ENCODE measurements at places on chromosomes 4 and X.

DNA sequence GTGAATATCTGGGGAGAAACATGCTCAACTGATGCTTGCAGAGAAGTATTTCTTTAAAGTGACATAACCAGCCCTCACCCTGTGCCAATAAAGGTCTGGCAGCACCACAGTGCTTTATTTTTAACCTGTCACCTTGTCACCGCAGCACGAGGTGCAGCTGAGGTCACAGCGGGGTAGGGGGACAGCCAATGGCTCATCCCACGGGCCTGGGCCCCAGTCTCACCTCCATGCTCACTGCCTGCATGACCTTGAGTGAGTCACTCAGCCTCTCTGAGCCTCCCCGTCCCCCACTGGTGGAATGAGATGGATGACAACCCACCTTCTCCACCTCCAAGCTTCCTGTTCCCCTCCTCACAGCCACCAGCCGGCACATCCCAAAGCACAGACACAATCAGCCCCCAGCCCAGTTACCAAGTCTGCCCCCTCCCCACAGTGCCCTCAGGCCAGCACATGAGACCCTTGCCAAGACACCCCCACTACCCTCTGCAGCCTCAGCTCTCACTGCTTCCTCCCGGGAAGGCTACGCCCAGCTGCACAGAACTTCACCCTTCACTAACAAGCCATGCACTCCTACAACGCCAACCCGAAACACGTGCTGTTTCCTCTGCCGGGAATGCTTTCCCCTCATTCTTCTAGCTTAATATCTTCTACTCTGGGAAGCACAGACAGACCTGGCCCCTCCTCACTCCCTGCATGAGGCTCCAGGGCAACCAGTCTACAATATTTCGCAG lies 24.9 kb upstream of the MAN2B2 start:
- no peak for DNase-seq

DNA sequence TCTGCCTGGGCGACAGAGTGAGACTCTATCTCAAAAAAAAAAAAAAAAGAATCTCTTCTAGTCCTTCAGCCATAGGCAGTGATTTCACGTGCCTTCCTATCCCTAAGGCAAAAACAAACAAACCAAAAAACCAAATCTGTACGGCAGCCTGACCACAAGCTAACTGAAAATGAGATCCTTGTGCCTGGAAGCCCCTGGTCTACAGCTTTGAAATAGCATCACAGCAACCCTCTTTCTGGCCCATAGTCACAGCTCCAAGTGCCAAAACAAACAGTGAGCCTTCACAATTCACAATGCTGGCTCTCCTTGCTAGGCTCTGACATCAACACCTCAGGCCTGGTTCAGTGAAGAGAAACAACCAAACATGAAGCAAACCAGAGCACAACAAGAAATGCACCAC lies 46.1 kb downstream of the TMEM150C start:
- no peak for DNase-seq

DNA sequence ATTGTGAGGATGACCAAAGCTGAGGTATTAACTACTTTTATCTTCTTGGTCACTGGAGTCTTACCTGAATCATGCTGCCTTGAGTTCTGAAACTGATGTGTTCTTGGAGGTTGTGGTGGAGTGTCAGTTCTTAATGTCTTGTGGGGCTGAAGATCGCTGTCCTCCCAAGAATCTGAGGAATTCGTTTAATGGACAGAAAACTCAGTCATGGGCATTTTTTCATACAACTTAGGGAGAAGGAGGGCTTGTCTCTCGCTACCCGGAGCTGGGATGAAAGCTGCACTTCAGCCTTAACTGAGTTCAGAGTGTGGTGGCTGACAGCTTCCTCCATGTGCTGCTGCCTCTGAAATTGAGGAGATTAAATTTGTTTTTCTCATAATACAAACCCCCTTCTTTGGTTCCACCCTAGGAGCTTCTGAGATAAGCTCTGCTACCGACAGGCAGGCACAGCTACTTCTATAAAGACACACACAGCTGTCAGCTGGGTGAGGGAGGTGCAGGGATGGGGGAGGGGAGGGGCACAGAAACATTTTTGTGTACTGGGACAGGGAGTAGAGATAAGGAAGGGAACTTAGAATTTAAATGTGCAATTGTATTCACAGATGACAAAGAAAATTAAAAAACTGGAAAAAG lies 30.8 kb downstream of the RBBP7 start:
- no peak for DNase-seq

DNA sequence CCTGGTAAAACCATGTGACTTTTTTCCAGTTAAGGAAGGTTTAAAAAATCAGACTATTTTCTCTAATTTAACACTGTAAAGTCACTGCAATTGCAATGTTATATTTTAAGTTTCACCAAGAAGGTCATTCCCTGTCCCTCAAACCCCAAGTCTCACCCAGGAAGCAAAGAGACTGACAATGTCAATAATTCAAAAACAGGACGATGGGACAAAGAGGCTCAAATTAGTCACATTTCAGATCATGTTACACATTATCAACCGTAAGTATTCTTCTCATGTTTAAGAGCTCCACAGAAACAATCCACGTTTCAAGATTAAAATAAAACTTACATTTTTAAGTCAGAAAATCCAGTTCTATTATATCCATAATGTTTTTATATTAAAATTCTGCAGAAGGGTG lies 13.2 kb downstream of the SHISA3 start:
- no peak for DNase-seq

GRCh38 chr4:1244081-1244977 lies 4.6 kb downstream of the CTBP1 start:
- no peak for DNase-seq

DNA sequence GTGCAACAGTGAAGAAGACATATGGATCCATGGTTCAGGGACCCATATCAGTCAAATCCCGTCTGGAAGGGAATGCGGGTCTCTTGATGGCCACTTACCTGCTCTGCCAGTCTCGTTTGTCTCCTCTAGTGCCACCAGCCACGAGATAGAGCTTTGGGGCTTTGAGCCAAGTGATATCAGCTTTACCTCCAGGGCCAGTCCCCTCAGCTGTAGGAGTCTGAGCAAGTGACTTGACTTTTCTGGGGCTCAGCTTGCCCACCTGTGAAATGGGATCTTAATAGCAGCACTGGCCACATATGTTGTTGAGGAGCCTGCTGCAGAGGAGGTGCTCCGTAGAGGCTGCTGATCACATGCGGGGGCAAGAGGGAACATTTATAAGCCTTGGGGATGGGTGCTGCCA lies 1.2 kb downstream of the SLC2A9 start:
- DNase-seq, result no peak

DNA sequence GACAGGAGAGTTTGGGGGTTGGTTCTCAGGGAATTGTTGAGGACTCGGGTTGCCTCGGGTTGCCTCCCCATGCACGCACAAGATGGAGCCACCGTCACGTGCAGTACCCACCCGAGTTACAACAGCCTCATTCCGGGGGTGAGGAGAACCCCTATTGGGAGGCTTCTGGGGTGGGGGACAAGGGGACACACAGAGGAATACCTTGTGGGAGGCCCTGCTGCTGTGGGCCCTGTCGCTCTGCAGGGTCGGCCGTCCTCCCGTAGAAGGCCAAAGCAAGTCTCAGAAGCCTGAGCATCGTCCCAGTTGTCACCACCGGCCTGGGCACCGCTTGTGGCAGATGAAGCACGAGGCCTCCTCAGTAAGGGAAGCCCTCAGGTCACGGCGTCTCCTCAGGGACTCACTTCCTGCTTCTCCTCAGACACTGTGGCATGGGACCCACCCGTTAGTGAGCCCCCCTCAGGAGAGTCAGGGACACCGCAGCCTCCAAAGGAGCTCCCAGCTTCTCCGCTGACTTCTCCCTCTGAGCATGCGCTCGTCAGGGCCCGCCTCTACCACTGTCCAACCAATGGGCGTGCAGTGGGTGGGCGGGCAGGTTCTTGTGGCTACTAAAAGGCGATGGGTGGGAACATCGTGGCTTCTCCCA lies at the start of gene CT55:
Gene CT55 (minus strand): TSS at position 522 of the 643 bp plus-strand sequence. CDS start 227 bp downstream, at position 295.
- no peak for DNase-seq

GRCh38 chr4:155889031-155889793 lies 14.3 kb upstream of the TDO2 start:
- no peak for DNase-seq

- no peak for DNase-seq
These were observed 86.8 kb downstream of the DCLK2 start for GRCh38 chr4:150164956-150165629.

All from activated CD4-positive, alpha-beta T cell treated with anti-CD3 and anti-CD28 coated beads for 1 hour (primary cell).